ENCODE measurements at places on chromosomes 13 and 19. TPM values are rescaled to one million over a fixed set of nuclear protein-coding genes. Genes with fewer than 3 reads are reported as not detected.

SPIB gene
- 0.68 TPM for total RNA-seq

CAMSAP3 gene
- total RNA-seq = 0.63 TPM

NOVA2 gene
- not detected for total RNA-seq

ZNF135 gene
- 1.2 TPM for total RNA-seq

C19orf81 gene
- total RNA-seq = 1.5 TPM

All from activated CD8-positive, alpha-beta T cell treated with anti-CD3 and anti-CD28 coated beads for 36 hours (primary cell).